DMS153 (cell line): ENCODE measurements at places on chromosomes 11 and 22.

- DNase-seq: no peak
Measured at GRCh38 chr11:132692891-132693290, 839.4 kb downstream of the OPCML start.

GRCh38 chr11:126589492-126589803, 234.0 kb downstream of the ST3GAL4 start:
- DNase-seq: no peak

DNA sequence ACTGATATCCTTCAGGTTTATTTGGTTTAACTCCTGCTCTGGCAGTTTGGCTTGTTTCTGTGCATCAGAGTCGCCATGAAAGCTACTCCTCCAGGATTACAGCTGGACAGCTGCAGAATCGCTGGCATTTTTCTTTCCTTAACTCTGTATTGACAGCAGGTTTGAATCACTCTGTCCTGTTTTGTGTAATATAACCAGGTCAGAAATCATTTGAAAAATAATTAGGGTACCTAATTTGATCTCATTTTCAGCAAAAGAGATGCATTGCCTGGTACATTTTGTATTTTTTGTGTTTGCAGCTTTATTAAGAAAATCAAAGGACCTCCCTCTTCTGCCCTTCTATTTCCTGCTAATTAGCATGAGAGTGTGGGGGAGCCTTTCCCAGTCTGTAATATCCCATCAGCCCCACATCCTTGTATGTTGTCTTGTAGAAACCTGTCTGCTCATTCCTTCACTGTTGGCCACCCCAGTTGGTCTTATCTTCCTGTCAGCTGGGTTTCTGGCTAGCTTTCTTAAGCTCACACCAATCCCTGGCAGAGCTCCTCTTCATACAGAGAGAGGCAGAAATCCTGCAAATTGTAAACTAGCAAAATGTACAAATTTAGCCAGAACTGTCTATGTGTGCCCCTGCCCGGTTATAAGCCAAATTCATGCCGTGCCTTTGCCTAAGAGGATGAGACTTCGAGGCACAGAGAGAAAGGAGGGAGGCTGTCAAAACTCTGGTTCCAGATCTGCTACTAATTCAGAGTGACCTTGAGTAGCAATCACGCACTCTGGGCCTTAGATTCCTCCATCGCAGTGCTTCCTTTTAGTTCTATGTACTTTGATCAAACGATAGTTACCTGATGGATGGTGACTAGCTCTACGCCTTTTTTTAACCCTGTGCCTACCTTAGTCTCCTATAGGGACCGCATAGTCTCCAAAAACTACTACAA, 200.6 kb downstream of the NAV2 start:
- no peak for DNase-seq

DNA sequence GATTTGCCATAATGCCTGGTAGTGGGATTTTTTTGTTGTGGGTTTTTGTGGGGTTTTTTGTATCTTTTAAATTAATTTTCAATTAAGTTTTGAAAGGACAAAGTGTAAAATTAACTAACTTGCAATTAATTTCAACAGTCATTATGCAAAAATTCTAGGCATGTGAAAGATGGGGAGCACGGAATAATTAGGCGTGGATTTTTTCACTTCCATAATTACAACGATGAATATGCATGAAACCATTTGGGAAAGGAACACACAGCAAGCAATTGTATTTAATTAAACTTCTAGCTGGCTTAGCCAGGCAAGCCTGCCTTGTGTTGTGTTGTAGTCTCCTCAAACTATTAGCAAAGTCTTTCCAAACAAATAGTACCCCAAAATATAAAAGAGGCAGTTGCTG, 87.8 kb downstream of the COMMD9 start:
- DNase-seq: no peak

- no peak for DNase-seq
Measured at GRCh38 chr11:65919573-65920371, 546 bp downstream of the DRAP1 start.

GRCh38 chr11:132032555-132032954, 662.1 kb downstream of the NTM start:
- DNase-seq: no peak

GRCh38 chr22:16932577-16932976, 75.4 kb downstream of the GAB4 start:
- peak; percentile 20 for DNase-seq

DNA sequence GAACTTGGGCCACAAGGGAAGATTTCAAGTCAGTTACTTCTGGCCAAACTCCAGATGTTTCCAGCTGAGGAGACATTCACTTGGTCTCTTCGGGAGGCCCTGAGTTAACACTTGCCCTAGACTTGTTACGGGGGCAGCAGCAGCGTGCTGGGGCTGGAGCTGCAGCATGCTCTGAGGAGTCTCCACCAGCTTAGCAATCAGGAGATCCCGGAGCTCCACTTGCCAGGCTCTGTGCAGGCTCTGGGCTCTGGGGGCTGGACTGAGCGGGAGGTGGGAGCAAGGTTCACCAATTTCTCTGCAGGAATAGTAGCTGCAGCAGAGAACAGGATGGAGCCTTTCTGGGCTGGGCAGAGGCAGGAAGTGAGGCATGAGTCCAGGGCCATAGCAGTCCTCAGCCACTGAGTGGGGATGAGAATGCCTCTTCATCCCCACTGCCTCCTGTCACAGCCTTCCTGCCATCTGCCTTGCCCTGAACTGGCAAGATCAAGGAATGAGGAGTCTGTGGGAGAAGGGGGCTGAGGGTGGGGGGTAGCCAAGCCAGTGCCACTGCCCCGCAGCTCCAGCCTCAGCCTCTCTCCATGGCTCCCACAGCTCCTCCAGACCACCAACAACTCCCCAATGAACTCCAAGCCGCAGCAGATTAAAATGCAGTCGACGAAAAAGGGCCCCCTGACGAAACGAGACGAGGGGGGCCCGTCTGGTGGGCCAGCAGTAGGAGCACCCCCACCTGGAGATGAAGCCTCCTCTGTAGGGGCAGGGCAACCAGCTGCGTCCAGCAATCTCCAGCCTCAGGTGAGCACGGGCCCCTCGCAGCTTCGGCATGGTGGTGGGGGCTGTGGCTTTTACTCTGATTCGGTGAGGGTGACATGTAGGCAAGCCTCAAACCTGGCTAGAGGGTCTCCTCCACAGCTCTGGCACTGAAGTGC, 23.4 kb downstream of the GTPBP1 start:
- no peak for DNase-seq

DNA sequence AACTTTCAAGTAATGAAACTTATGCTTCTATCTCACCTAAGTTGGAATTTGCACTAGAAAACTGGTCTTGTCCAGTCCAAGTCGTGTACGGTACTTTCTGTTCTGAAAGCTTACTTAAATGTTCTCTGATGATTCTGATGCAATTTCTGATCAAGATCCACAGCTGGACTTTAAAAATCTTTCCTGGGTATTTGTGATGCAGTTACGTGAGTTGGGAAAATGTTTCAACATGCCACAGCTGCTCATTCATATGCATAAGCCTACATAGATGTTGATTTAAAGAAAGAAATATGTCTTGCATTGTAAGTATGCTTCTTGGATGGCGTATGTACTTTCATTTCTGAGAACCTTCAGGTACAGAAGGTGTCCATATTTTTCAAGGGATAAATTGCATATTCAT, 493.7 kb upstream of the CCDC90B start:
- no peak for DNase-seq

- no peak for DNase-seq
Measured at GRCh38 chr11:66856496-66857233, at the start of gene LRFN4. Gene LRFN4, plus strand, starts transcription at chr11:66857064. Its CDS starts 681 bp downstream, at chr11:66857745.

DNA sequence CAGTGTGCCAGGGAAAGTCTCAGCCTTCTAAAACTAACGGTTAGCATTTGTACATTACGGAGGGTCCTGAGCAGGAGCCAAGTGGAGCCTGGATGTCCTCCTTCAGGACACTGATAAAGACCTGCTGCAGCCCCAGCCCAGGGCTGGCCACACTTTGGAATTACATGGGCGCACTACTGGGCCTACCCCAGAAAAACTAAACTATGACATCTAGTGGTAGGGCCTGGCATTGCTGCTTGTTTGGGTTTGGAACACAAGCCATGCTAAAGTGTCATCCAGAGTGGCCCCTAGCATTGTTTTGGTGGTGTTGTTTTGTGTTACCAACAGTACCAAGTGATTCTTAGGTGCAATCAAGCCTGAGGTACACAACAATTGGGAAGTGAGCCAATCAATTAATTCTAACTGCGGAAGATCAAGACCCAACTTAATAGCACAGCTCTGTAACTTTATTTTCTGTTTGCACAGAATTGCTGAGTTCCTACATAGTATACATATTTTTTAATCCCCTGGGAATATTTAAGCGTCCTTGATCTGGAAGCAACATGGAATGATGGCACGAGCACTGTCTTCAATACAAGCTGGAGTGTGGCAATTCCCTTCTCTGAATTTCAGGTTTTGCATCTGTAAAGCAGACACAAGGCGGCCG, 340.7 kb downstream of the LARGE1 start:
- peak; percentile 19 for DNase-seq

DNA sequence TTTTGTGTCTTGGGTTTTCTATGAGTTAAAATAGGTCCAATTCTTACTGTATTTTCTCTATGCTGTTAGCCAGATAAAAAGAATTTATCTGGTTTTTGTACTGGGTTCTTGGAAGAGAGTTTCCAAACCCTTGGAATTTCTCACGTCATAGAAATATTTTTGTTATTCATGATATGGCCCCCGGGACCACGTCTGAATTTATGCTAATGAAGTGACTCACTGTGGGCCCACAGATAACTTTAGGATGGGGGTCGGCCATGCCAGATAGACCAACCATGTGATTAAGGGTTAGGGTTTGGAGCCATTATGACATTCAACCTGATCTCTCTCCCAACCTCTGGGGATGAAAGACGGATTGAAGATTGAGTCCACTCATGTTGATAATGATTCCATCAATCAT, 35.6 kb upstream of the DDI1 start:
- DNase-seq: no peak

DNA sequence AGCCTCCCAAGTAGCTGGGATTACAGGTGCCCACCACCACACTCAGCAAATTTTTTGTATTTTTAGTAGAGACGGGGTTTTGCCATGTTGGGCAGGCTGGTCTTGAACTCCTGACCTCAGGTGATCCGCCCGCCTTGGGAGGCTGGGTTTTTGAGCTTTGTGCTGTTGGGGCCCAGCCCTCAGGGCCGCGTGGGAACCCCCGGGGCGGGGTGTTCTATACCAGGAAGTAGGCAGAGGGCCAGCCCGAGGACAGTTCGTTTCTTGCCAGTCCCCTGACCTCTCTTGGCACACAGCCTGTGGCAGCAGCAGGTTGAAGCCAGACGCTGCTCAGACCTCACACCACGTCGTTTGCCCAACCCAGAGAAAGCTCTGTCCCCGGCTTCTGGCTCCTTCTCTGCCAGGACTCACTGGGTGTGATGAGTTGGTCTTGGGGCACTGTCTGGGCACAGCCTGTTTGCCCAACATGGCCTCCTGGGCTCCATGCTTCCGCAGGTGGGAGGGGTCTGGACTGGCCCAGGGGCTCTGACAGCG, 24.9 kb upstream of the CHKA start:
- peak; percentile 19 for DNase-seq

- no peak for DNase-seq
Measured at GRCh38 chr11:68692115-68692514, 7.8 kb downstream of the GAL start.

- no peak for DNase-seq
Measured at GRCh38 chr11:94325681-94326080, 21.3 kb downstream of the IZUMO1R start.

DNA sequence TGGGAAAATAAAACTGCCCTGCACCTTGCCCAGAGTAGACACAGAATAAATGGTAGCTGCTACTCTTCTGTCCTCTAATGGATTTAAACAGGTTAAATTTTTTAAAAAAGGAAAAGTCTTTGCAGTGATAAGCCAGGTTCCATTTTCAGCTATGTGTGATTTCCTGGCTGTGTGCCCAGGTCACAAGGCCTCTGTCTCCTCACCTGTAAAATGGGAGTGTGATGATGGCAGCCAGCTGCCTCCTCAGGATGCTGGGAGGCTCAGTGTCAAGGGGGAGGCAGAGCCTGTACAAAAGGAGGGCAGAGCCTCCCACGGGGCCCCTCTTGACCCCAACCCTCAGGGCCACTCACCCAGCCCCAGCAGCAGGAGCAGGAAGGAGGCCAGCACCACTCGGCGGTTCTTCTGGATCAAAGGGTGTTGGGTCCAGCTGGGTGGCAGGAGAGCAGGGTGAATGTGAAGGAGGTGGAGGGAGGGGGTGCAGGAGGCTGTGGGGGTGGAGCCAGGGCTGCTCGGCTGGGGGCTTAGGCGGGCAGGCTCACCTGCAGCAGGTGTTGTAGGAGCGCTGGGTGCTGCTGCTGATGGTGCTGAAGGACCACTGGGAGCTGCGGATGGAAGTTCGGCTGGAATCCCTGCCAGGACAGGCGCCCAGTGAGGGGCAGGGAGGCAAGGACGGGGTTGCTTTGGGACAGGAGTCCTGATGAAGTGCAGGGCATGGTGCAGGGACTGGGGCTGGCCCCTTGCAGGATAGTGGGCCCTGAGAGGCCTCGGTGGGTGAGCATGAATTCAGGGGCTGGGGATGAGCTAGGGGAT, 1.9 kb downstream of the TMEM134 start:
- DNase-seq: no peak

GRCh38 chr11:121159741-121160140, 58.7 kb downstream of the TECTA start:
- DNase-seq: no peak

DNA sequence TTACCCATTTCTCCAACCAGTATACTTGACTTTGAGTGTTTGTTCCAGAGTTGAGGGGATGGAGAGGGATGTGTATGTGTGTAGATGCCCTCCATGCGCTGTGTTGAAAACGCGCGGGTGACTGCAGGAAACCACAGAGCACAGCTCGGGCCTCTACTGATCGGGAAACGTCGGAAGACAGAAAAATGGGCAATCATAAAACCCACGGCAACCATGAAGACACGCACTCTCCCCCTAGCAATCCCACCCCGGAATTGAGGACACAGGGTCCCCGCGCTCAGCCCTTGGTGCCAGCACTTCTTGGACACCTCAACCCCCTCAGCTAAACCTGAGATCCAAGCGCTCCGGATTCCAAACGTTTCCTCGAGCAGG, 251 bp upstream of the UQCC3 start:
- no peak for DNase-seq
